Uterus (tissue), 4 donors: ENCODE measurements at places on chromosomes 1 and 21. TPM values are rescaled to one million over a fixed set of nuclear protein-coding genes. Genes with fewer than 3 reads are reported as not detected.

DNA sequence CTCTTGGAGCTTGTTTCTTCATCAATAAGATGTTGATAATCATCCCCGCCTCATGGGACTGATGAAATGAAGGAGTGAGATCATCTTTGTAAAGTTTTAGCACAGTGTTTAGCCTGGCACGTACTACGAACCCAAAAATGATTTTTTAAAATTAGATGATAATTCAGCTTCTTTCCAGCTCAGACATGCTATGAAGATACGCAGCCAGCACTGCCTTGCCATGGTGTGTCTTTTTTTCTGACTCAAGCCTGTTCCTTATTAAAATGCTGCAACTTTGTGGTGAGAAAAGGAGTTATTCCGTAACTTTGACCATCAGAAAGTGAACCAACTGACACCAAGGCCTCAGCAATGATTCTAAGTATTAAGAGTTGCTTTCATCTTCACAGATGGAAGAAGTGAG is 269.0 kb downstream of the LTN1 start:
- DNase-seq: no peak

DNA sequence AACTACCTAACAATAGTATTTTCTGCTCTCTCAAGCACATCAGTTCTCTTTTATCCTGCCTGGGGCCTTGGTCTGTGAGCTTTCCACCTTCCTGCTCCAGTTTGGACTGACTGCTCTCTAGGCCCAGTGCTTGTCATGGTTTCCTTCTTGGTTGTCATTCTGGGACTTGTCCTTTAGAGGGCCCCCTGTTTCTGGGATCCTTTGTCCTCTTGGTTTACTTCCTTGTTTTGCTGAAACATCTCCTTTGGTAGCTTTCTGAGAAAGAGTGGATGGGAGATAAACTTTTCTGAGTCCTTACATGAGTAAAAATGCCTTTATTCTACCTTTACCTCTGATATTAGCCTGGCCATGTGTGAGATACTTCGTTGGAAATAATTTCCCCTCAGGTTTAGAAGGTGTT is 4.7 kb downstream of the SLC1A7 start:
- no peak for DNase-seq

DNA sequence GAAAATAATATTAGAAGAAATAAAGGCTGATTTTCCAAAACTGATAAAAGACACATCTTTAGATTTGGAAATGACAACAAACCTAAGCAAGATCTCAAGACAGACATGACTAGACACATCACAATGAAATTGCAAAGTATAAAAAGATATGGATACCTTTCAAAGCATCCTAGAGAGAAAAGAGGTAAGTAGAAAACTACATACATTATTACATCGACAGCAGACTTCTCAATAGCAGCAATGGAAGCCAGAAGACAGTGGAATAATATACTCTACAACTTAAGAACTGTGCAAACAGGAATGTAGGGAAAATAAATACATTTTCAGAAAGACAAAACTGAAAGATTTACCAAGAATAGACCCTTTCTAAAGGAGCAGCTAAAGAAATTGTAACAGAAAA is 50.2 kb downstream of the DENND1B start:
- no peak for DNase-seq

DNA sequence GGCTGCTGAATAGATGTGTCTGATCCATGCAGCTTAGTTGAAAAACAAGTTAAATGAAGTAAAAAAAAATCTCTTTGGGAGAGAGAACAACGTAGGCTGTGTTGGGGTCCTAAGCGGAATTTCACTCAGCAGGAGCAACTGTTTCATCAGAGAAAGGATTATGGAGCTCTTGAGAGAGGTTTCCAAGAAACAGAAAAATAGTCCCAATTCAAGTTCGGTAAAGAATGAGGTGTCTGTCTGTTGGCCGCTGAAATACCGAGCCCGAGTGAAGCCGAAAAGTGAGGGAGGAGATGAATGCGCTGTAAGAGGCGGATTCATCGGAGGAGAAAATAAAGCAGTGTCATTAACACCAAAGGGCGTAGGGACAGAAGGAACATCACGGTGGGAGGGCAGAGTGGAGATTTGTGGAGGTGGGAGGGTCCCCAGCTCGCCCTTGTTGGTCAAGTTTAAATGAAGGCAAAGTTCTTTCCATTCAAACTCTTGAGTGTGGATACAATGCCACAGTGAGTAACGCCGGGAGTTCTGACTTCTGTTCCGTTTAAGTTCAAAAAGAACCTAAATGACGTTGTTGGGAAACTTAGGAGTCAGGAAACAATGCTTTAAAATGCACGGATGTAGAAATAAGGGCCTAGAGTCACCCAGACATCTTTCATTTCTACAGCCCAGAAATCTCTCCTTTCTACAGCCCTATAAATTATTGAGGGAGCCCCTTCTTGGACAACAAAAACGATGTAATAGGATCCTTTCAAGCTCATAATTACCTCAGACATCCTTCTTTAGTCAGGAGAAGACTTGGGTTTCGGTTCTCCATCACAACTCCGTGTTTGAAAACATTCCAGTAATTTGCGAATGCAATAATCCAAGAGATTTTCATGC is 15.6 kb upstream of the SLC45A1 start:
- DNase-seq: no peak

DNA sequence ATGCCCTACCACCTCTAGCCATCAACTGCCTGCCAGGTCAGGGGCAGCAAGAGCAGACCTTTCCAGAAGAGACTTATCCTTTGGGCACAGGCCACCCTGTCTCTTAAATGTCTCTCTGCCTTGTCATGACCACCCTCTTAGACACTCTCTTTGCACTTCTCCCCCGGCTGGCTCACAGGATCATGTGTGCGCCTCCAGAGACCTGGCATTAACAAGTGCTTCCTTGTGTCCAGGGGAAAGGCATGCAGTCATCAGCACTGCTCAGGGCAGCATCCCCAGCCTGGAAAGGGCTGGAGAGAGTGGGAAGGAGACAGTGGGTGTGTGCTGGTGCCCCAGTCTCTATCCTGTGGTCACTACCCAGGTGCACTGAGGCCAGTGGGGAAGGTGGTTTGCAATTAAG is 85.2 kb upstream of the TLR5 start:
- DNase-seq: no peak

GRCh38 chr1:170640581-170640980 is 23.4 kb upstream of the PRRX1 start:
- DNase-seq: no peak

GRCh38 chr1:227786673-227787512 is 28.6 kb upstream of the PRSS38 start:
- no peak for DNase-seq

DNA sequence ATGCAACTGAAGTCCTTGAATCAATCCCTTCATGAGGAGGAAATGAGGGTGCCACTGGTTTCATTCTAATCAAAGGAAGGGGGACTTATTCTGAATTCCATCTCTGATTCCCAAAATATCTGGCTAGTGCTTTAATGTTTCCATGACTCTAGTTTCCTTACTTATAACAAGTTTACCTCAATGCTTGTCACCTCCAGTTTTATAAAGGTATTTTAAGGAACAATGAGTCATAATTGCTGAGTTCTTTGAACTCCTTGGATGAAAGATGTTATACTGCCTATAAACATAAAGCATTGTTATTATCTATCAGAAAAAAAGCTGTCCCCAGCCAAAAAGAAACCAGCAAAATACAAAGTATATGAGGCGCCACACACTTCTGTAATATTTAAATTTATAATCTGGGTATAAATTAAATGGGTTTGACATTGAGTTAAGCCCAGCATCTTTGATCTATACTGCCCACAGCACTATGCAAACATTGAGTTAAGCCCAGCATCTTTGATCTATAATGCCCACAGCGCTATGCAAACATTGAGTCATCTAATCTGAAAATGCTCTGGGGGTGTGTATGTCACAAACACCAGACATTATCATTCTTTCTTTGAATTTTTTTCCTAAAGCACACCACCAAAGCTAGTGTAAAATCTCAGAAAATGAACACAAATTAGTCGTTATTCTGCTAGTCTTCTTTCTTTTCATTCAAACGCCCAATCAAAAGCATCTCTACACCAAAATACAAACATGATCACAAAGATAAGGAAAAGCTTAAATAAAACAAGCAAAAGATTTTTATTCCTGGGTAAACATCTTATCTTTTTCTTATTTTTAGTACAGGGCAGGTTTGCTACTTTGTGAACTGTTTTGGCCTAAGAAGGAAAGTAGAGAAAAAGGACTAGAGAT is 11.5 kb upstream of the CXADR start:
- DNase-seq: no peak

GRCh38 chr1:162701286-162701685 is 69.0 kb downstream of the DDR2 start:
- DNase-seq: no peak

DNA sequence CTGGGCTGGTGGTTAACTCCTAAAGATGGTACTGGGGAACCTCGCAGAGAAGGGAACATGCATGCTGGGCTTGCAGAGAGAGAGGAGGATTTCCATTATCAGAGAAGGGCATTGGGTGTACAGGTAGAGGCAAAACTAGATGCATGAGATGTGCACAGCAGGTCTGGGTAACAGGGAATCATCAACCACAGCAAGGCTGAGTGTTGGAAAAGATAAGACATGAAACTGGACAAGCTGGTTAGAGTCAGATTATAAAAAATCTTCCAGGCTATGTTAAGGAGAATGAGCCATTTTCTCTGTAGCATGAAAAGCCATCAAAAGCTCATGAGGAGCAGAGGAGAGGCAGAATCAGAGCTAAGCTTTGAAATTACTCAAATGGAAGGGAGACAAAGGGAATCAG is 147.8 kb downstream of the VAV3 start:
- no peak for DNase-seq

DNA sequence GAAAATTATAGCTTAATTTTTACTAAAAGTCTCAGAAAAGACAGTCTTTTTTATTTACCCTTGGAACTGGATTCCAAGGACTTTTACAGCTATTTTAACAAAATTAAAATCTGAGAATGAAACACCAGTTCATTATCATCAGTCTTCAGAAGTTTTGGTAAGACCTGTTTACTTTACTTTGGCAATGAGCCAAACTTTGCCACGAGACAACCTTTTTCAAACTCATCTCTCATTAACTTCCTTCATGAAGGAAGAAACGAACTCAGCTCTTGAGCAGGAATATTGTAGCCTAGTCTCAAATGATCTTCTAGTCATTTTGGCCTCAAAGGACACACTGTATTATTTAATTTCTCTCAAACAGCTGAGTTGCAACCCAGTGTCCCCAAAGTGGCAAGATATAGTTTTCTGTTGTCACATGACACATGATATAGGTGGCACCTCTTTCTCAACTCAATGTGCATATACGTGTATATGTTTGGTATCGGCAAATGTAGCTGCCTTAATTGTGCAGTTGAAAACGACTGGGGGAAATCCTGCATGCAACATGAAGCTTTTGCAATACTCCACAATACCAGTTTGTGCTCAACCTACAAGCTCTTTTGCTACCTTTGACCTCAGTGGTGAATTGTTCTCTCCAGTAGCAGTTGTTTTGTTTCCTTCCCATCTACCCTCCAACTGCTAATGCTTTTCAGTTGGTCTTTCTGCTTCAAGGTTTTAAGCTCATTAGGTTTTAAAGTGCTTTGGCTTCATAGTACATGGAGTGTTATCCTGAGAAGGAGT is 8.4 kb upstream of the GNG4 start:
- no peak for DNase-seq

DNA sequence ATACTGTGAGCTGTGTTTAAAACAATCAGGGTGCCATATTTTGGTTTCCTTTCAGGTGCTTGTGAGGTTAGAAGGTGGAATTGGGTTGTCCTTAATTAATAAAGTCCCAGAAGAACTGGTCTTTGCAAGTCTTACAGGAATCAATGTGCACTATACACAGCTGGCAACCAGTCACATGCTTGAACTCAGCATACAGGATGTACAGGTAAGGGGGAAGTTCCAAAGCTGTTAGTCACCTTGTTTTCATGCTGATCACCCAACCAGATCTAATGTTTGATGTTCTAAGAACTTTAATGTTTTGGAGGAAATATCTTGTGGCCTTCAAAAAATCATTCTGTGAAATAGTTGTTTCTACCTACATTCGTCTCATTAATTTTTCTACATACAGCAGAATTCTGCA is 156.3 kb downstream of the VPS13D start:
- DNase-seq: no peak

DNA sequence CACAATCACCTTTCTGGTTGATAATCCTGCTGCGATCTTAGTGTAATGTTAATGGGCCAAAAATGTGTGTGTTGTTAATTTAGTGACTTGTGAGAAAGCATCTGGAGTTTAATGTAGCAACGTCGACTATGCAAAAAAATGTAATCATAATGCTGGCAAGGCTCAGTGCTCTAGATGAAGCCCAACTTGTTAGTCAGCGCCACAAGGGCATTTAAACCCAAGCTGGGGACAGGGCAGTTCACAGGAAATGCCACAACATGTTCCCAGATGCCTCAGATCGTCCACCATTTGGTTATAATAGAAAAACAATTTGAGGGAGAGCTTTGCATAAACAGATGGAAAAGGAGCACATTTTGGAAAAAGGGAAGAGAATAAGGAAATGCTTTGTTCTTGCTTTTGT is 585.4 kb upstream of the PLXNA2 start:
- no peak for DNase-seq

- DNase-seq: no peak
Observed at GRCh38 chr21:29146726-29147125, 16.3 kb downstream of the MAP3K7CL start.

GRCh38 chr21:42536601-42537000 is 22.9 kb downstream of the SLC37A1 start:
- no peak for DNase-seq

DNA sequence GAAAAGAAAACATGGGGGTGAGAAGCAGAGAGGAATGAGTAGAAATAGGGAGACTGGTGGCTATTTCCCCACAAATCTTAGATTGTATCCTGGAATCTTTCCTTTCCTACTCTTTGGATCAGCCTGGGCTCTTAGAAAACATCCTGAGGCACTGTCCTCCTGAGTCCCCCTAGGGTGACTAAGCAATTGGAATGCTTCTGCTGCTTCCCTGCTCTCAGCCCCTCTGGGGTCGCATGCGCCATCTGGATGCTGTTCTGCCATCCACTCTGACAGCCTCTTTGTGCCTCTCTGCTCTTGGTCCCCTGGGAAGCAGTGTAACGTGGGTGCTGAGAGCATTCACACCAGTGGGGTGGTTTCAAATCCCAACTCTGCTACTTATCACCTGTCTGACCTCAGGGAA is 443.0 kb downstream of the SIPA1L2 start:
- DNase-seq: no peak

TRIM45 gene
- 16.7 TPM for total RNA-seq

ASPM gene
- total RNA-seq: 0.12 TPM

KCNJ6 gene
- not detected for total RNA-seq

RAP1A gene
- 50.7 TPM for total RNA-seq

TRIM67 gene
- not detected for total RNA-seq

NHLH2 gene
- not detected for total RNA-seq
